ENCODE measurements at places on chromosomes 4 and X. TPM values are rescaled to one million over a fixed set of nuclear protein-coding genes. Genes with fewer than 3 reads are reported as not detected.

SOD3 gene
- 0.64 TPM for total RNA-seq

SAGE1 gene
- total RNA-seq: not detected

ART3 gene
- total RNA-seq: not detected

FGF2 gene
- total RNA-seq: 6.0 TPM

AIMP1 gene
- 32.3 TPM for total RNA-seq

ANXA10 gene
- total RNA-seq: 0.43 TPM

ABCG2 gene
- total RNA-seq: 0.96 TPM

OPRPN gene
- not detected for total RNA-seq

ARHGAP36 gene
- total RNA-seq: not detected

SMC1A gene
- 7.2 TPM for total RNA-seq

SMIM10L2A gene
- total RNA-seq: 5.5 TPM

PAPSS1 gene
- total RNA-seq: 53.5 TPM

DGAT2L6 gene
- total RNA-seq: not detected

TNMD gene
- total RNA-seq: not detected
